ENCODE measurements at places on chromosomes 2 and 18.

DNA sequence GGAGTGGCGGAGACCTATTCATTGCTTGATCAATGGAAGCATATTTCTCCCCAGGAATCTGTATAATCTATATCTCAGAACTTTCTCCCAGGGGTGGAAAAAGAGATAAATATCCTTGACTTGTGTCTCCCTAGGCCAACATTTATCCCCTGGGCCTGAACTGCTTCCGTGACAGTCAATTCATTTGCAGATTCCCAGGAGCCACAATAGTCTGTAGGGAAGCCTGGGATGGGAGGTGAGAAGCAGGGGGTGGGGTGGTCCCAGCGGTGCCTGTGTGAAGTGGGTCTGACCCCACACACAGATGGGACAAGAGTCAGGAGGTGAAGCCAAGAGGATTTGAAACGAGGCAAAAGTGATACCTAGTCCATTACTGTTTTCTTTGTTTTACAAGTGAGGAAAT lies 166.8 kb downstream of the DPP10 start:
- no peak for DNase-seq

- no peak for DNase-seq
Measured at GRCh38 chr2:127128445-127128904, 21.5 kb upstream of the BIN1 start.

GRCh38 chr2:175353275-175353674 lies 171.8 kb upstream of the ATP5MC3 start:
- DNase-seq: no peak

DNA sequence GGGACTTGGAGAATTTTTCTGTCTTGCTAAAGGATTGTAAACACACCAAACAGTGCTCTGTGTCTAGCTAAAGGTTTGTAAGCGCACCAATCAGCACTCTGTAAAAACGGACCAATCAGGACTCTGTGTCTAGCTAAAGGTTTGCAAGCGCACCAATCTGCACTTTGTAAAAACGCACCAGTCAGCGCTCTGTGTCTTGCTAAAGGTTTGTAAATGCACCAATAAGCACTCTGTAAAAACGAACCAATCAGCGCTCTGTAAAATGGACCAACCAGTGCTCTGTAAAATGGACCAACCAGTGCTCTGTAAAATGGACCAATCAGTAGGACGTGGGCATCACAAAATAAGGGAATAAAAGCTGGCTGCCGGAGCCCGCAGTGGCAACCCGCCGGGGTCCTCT lies 16.5 kb downstream of the ABI2 start:
- DNase-seq: no peak

DNA sequence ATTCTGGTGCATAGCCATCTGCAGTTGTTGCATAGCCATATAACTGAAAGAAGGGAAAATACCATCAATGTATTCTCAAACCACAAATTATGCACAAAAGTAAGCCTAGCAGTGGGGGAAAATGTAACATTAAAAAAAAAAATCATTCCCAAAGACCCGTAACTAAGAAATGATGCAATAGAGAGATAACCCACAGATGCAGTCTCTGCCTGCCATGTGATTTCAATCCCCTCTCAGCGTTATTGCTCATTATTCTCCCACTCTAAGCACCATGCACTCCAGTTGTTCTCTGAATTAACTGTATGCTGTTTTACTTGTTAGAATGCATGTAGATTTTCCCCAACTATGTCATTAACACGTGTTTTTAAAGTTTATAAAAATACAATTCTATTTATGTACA lies 14.1 kb downstream of the DSC1 start:
- no peak for DNase-seq

DNA sequence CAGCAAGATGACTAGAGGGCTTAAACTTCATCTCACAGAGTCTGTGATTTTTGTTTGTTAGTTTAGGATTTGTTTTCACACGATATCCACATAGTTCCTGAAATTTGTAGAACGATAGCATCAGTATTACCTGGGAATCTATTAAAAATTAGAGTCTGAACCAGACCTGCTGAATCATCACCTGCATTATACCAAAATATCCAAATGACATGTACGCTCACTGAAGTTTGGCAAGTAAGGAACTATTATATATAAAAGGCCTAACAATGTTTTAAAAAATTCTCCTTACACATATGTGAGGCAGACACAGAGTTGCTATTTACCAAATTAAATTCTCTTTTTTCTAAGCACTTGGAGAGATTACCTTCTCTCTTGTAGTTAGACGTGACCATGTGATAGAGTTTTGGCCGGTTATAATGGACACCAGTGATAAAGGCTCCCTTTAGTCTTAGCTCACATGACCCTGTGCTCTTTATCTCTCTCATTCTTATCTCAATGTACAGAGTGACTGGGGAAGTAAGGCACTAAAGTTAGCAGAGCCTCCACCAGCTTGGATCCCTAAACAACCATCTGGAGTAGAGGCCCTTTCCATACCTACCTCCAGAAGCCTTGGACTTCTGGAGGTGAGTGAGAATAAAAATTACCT lies 363.1 kb downstream of the DSC3 start:
- DNase-seq: no peak

DNA sequence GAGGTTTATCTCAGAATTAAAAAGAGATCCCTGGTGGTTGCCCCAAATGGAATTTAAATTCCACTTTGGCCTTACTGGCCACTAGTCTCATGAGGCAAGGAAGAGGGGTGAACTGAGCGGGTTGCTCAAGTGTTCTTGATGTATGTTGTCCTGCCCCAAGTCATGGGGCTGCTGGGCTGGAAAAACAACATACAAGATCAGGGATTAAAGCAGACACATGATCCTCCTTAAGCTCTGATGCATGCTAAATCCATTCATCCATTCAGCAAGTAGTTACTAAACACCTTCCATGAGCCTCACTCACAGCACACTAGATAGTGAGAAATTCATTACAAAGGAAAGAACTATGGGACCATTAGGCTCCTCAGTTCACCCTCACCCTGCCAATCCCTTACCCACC lies 196.3 kb downstream of the MREG start:
- no peak for DNase-seq

DNA sequence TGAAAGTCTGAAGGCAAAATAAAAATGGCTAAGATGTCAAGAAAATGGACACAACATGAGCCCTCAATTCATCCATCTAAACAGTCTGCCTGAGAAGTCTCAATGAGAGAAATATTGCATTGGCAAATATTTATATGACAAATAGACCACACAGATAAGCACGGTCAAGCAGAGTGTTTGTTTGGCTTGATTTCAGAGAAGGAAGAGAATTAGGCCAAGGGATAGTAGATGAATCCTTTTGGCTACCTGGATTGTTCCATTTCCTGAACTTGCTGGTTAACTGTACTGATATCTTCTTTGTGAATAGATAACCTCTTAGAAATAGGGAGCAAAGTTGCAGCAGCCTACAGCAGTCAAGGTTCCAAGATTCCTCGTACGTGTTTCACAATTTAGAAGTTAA lies 129.6 kb downstream of the RBMS1 start:
- DNase-seq: no peak

GRCh38 chr2:156476021-156476849 lies 40.1 kb downstream of the GPD2 start:
- DNase-seq: no peak

GRCh38 chr2:121805766-121806143 lies 50.3 kb downstream of the TSN start:
- no peak for DNase-seq

- DNase-seq: no peak
Measured at GRCh38 chr2:236341067-236341466, 76.9 kb upstream of the ASB18 start.
